ENCODE measurements at places on chromosomes 1 and 21.

DNA sequence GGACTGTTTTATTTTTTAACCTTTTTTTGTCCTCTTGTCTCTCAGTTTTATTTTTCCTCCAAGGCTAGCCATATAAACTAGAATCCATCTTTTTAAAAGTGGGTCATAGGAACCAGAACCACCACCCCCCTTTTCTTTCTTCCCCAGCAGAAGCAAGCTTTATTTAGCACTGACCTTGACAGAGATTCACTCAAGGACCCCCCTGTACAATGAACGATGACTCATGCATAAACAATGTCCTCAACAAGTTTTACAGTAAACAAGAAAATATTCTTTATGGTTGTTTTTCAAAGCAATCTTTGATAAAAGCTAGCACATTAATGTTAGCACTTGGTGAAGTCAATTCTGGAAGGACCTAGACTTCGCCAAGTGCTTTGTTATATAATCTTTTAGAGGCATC is 14.1 kb downstream of the PKN2 start:
- no peak for DNase-seq

DNA sequence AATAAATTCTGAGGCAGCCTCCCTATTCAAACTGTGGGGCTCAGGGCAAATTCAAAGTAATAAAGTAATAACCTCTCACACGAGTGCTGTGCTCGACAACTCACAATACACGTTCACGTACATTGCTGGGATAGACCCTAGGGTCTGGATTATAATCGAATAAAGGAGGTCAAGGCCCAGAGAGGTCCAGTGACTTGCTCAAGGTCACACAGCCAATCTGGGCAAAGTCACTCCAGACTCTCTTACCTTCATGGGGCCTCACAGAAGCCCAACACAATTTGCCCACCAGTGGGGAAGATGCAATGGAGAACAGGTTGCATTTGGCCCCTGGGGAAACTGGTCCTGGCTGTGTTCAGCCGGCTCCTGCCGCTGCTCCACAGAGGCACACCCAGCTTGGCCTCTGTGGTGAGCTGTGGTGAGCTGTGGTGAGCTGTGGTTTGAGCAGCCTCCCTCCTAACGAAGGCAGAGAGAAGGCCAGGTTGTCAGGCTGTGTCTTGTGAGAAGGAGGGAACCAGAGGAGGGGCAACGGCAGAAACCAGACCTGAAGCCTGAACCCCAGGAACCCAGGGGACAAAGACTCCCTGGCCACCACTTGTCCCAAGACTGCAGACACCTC is 35.1 kb downstream of the NUAK2 start:
- no peak for DNase-seq

DNA sequence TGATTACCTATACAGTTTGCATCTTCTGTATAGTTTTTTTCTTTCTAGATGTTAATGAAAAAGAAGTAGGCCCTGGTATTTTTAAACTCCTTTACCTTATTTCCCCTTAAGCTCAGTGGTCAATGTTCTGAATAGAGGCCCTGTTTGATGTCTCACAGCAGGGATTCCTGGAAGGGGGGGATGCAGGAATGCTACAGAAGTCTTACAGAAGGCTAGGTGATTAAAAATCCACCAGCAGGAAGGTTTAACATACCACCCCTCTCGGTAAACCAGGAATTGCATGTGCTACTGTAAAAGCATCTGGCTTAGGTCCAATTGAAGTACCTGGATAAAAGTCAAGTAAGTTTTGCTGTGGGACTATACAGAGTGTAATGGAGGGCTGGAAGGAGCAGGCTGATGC is 78.3 kb downstream of the NOS1AP start:
- no peak for DNase-seq

- DNase-seq: no peak
These were observed 1.2 kb downstream of the VAV3 start for GRCh38 chr1:107963601-107964335.

DNA sequence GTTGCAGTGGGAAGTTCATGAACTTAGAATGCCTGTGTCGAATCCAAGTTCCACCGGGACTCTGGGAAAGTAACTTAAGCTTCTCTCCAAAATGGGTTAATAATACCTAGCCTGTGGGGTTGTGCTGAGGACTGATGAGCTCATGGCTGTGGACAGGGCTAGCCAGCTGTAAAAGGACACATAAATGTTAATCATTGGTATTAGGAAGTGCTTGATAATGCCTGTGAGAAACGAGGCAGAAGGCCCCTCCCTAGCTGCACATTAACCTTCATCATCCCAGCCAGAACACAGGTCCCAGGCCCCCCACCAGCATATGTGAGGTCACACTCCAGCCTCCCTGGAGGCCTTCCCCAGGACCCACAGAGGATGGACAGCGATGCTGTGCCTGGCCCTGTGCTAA is 789 bp upstream of the GJB4 start:
- DNase-seq: no peak

DNA sequence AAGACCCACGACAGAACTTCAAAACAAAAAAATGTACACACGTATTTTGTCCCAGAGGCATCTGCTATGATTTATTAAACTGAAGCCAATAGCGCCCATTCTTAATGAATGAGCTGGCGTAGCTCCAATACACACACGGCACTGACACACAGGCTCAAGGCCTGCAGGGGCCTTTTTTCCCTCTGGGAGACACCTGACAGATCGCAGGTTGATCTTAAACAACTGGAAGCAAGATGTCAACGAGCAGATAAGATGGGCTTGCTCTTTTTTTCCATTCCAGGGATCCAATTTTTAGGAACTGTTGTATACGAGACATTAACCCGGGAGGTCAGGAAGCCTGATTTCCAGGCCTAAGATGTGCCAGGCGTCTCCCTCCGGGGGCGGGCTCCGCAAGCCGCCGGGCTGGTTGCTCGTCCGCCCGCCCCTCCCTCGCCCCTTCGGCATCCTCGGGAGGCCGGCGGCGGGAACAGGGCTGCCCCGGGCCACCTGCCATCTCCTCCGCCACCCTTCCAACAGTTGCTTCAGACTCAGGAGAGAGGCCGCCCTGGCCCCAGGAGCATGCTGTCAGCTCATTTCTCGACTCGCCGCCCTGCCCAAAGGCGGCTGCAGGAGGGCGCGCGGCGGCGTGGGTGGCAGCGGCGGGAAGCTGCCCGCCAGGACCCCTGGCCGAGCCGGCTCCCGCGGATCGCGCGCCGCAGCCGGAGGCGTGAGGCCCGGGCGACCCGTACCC is 735 bp downstream of the TTC13 start:
- DNase-seq: peak; percentile 5

- no peak for DNase-seq
These were observed 104.1 kb downstream of the NR5A2 start for GRCh38 chr1:200131551-200132125.

GRCh38 chr21:43626390-43626789 is 32.9 kb downstream of the HSF2BP start:
- no peak for DNase-seq

DNA sequence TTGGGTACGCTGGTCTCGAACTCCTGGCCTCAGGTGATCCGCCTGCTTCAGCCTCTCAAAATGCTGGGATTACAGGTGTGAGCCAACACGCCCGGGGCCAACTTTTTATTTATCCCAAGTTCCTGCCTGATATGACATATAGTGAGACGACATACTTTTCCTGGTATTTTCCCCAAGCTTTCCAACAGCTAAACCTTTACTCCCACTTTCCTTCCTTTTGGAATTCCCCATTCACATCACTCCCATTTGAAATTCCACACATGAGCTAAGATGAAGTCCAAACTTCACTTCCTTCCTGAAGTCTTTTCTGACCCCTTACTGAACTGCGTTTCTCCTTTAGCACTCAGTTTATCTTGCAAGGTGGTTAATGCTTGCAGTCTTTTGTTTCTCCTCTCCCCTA is 64.1 kb downstream of the S1PR1 start:
- no peak for DNase-seq

DNA sequence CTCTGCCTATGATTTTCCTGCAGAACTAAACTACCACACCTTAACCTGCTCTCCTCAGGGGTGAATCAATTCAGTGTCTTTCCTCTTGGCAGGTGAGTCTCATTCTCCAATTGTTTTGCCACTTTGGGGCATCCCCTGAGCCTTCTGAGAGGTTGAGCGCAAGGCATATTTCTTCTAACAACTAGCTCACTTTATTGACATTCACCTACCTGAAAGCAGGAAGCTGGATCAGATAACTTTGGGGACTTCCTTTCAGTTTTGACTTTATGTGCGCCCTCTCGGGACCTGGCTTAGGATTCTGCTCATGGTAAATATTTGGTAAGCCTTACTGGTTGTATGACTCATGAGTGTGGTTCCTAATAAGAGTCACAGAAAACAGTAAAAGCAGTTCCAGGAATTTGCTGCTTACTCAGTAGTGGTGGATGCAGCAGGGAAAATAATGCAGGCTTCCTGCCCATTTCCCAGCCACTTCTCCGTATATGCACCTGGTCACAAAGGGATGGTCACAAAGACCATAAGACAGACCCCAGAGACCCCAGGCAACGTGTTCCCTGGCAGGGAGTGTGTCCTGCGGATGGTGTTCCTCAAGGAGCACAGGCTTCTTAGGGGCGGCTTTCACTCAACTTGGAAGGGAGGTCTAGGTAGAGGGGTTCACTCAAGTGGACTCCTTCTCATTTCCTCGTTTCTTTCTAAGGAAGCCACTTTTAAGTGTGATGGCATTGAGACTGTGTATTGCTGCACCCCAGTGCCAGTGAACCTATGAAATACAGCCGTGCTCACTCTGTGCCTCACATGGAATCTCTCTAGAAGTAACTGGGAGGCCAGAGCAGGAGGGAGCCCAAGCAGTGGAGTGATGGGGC is 22.0 kb upstream of the BATF3 start:
- DNase-seq: no peak

- DNase-seq: no peak
These were observed 21.9 kb upstream of the PKN2 start for GRCh38 chr1:88661951-88662699.

DNA sequence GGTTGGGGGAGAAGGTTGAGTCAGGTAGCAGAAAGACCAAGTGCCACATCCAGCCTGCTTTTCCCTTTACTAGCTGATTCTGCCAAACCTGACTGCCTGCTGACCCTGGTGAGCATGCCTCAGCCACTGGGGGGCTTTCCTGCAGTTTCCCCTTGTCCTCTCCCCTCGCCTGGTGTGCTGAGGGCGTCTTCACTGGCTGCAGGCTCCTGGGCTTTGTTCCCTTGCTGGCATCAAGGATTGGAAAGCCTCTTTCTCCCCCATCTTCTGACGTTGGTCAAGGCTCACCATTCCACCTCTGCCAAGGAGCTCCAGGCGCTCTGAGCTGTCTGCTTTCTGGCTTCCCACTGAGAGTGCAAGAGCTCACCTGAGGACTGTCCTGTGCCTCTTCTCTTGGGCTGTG is 28.4 kb downstream of the MAN1C1 start:
- DNase-seq: no peak

- DNase-seq: no peak
These were observed 204.2 kb downstream of the HMCN1 start for GRCh38 chr1:185938396-185938795.

- no peak for DNase-seq
These were observed 44.5 kb upstream of the ZNF678 start for GRCh38 chr1:227518876-227519275.

GRCh38 chr1:164630626-164631396 is 71.8 kb downstream of the PBX1 start:
- no peak for DNase-seq

GRCh38 chr1:109929588-109930251 is 19.1 kb downstream of the CSF1 start:
- DNase-seq: no peak

GRCh38 chr1:212437179-212437798 is 4.6 kb downstream of the NENF start:
- DNase-seq: no peak
